NCI-H187 (cell line): ENCODE measurements at places on chromosomes 11 and 22.

DNA sequence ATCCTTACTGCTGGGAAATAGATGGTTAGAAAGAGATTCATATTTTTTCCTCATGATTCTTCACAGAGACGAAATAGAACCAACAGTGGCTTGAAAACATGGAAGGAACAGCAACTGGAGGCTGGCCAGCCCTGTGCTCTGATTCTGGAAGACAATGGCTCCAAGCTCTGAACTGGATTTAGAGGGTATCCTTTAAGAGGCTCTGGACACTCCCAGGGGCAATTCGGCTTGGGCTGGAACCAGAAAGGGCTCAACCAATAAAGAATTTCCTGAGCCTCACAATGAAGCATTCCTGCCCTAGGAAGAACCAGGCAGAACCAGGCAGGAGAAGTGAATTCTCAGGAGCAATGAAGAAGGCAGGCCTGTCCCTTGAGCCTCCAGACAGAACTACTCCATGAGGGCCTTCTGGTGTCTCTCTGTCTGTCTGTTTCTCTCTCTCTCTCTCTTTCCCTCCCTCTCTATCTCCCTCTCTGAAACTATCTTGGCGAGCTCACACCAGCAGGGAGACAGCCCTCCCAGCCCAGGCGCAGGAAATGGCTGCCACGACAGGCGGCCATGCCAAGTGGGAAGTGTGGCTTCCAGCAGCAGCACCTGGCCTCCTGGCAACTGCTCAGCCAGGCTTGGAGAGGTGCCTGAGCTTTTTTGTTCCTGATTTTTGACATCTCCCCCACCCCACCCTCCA is 93.3 kb downstream of the RCN1 start:
- DNase-seq = no peak

DNA sequence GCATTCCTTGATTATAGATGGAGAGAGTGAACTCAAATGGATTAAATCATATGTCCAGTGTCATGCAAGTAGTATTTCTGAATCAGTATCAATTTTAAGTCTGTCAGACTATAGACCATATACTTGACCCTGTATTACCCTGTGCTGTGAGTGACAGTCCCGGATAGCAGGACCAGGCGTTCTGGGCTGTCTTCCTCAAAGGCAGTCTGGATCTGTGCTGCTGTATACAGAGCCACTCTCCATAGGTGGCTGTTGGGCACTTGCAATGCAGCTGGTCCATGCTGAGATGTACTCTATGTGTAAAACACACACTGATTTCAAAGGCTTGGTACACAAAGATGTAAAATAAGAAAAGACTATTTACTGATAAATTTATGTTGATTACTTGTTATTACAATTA is 294.3 kb downstream of the OPCML start:
- no peak for DNase-seq

- DNase-seq = no peak
Measured at GRCh38 chr22:22691716-22692701, 47.6 kb downstream of the GGTLC2 start.

DNA sequence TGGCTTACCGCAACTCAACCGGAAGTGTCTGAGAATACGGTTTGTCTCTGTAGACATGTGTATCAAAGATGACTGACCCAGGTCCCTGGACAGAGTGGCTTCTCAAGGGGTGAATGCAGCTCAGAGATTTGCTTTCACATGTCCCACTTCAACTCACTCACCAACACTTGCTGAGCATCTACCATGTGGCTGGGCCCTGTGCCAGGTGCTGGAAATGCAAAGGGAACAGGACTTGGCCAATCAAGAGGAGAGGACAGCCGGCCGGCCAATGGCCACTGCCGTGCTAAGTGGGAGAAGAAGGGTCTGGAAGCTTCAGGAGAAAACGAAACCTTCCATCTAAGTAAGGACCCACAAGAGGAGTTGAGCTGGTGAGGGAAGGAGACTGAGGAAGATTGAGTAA is 151.3 kb downstream of the CEP164 start:
- DNase-seq = no peak

DNA sequence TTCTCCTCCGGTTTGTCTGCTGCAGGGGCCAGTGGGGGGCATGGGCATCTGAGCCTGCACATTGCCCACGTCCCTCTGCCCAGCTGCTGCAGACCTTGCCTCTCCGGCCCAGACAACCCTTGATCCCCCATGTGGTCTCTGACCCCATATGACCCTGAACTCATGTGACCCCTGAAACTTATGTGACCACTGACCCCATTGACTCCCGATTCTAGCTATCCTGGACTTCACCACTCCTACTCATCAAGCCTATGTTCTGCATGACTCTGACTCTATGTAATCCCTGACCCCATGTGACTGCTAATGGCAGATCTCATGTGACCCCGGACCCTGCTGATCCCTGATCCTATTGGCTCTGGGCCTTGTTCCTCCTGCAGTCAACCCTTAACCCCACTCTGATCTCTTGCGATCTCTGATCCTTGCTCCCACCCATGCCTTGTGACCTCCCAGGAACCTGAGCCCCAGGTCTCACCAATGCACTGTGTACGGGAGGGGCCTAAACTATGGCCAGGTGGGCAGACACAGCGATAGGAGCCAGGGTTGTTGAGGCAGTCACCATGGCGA is 5.7 kb downstream of the LTBP3 start:
- DNase-seq = no peak

- no peak for DNase-seq
Measured at GRCh38 chr11:2662430-2663299, 37.1 kb downstream of the KCNQ1OT1 start.

DNA sequence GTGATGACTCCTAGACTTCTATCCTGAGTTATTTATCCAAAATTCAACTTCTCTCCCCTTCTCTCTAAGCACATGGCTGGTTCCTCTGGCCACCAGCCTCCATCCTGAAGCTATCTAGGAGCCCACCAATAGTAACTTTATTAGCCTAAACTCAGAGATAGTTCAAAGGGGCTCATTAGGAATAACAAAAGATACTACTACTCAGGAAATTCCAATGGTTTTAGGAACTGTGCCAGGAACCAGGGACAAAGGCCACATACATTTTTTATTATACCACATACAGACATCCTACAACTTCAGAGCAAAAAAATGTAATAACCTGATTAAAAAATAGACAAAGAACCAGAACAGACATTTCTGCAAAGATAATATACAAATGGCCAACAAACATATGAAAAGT is 27.9 kb downstream of the SLC25A17 start:
- no peak for DNase-seq
